RWPE2 (cell line): ENCODE measurements at places on chromosomes 4 and X.

- peak; percentile 67 for DNase-seq
These were observed 7.6 kb upstream of the KLHL2 start for GRCh38 chr4:165199722-165200121.

DNA sequence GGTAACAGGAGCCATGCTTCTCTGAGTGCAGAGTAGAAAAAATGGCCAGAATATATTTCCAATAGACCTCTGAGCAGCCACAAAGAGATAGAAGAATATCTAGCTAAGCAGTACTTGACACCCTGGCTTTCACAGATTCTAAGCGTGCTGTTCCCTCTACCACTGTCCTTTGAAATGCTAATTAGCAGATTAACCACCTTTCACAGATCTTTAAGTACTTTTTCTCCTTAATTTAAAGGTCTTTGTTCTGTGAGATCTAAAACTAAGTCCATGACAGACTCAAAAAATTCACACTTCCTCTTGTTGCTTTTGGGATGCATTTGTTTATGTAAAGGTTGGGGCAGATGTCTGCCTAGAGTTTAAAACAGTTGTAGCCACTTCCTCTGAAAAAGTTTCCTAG is 28.3 kb upstream of the MAGEC2 start:
- no peak for DNase-seq

DNA sequence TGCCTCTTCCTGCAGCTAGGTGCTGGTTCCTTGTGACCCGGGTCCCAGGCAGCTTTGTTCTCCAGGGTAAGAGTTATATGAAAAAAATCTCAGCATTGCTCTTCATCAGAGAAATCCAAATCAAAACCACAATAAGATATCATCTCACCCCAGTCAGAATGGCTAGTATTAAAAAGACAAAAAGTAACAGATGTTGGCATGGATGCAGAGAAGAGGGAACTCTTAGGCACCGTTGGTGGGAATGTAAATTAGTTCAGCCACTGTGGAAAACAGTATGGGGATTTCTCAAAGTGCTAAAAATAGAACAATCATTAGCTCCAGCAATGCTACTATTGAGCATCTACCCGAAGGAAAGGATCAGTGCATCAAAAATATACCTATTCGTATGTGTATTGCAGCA is 61.5 kb downstream of the SORCS2 start:
- no peak for DNase-seq

DNA sequence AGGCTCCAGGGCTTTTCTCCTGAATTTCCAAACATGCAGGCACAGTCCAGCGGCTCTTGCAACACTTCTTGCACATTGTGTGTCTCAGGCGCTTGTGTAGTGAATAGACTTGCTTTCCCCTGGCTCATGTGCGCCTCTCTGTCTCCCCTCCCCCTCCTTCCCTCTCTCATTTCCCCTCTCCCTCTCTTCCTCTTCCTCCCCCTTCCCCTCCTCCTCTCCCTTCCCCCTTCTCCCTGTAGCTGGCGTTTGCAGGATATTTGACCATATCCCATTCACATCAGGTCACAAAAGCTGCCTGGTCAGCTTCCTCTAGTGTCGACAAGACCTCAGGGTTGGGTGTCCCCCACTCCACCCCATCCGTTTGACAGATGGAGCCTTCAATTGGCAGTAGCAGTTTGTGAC is 2.4 kb downstream of the CHST7 start:
- DNase-seq: no peak

DNA sequence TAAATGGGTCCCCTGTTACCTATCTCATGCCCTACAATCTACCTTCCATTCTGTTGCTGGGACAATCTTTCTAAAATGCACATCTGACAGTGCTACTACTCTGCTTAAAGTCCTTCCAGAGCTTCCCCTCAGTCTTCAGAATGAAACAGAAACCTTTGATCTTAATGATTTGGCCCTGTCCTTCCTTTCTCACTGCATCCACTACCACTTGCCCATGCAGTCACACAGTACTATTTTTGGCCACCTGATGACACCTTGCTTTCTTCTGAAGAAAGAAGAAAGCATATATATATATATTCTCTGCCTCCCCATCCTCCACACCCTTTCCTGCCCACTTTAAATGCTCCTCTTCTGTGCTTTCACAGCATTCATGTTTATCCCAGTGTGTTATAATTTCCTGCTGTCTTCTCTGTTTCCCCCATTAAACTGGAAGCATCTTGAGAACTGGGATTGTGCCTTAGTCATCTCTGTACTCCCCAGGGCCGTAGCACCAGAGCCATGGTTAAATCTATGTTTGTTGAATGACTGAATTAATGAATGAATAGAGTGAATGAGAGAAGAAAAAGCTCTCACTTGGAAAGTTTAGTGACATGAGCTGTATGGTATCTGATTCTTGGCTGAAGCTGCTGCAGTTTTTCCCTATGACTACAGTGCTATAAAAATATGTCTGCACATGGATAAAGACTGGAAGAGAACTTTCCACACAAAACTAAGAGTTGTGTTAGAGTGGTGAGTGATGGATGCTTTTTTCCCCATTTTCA is 56.2 kb downstream of the RTL9 start:
- no peak for DNase-seq

DNA sequence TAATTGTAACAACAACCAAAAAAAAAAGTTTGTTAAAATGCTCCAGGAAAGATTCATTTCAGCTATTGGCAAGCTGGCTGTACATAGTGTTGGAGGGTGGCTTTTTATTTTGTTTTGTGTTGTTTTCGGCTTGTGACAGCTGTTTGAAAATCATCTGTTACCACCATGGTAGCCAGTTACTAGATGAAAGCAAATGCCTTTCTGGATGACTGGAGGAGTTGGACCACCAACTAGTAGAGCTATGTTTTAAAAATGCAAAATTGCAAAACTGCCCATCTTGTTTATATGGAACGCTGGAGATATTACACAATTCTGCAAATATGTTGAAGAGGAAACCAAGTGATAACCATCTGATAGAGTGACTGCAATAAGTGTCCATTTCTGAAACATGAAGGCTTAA is 53.2 kb upstream of the TNIP3 start:
- DNase-seq: no peak

- DNase-seq: peak; percentile 55
These were observed 23.1 kb downstream of the FGFR3 start for GRCh38 chr4:1815997-1816860.

DNA sequence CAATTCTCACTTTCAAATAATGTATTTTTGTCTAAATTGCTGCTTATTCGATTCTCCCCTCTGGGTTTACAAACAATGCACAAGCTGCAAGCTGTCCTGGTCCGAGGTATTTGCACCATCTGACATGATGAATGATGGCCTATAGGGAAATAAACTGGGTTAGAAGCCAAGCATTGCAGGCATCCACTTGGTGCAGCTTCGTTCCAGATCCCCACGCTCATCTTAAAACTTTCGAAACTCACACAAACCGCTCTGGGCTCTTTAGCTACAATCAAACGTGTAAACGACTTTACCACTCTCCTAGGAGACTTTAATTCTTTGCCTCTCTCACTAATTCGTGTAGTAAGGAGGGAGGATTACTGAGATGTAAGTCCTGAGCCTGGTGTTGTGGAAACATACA is 19.0 kb downstream of the PHKA2 start:
- DNase-seq: no peak

DNA sequence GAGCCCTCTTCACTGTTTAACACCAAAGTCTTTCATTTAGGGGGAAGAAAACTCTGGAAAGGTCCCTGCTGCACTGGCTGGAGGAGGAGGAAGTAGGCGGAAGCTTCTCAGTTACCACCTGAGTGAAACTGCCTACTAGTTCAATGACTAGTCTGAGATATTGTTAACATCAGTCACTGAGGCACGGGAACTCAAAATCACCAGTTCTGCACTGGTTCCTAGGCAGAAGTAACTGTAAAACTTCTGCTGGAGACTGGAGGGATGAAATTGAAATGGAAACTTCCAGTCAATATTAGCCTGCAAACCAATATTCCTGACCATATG is 178.3 kb downstream of the SNCA start:
- DNase-seq: no peak

DNA sequence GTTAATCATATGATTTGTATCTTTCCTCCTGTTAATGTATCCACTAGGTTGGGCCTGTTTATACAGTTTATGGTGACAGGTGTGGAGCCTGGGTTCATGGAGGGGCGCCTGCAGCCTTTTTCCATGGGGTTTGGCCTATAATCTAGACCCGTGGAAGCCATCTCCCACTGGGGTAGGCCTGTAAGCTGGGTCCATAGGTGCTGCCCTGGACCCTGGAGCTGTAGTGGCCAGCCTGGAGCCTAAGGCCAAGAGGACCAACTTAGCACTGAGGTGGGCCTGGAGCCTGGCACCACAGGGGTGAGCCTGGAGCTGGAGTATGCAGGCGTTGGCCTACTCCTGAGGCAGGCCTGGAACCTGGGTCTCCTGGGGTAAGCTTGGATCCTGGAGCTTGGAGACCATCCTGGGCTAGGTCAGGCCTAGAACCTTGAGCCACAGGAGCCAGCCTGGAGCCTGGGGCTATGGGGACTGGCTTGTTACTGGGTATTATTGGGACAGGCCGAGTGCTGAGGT is 249.4 kb upstream of the HTR2C start:
- no peak for DNase-seq

DNA sequence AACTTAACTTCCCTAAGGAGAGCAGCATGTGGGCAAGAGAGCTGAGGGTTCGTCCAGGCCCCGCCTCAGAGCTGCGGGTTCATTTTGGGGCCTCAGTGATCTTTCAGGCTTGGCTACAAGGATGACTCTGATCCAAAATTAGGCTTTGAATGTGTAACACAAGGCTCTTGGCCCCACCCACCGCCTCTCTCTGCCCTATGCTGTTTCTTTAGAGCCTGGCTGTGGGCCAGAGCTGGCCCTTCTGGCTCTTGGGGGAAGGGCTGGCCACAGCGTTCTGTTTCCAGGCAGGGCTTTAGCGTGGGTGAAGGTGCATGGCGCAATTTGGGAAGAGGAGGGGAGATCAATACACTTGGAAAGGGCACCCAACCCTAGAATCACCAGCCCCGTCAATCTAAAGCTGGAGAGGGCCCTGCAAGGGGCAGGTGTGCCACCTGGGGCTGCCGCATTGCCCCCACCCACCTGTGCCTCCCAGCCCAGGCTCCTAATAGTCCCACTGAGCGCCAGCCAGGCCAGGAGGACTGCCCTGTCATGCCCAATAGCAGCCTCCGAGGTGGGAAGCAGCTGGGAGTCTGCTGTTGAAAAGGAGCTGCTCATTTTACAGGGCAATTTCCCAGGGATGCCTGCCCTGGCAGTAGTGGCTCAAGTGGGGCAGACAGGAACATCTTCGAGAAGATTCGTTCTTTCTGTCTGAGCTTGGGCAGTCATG is 84.5 kb upstream of the MAML3 start:
- DNase-seq: no peak

GRCh38 chr4:147591106-147591505 is 26.1 kb upstream of the TMEM184C start:
- DNase-seq: no peak

DNA sequence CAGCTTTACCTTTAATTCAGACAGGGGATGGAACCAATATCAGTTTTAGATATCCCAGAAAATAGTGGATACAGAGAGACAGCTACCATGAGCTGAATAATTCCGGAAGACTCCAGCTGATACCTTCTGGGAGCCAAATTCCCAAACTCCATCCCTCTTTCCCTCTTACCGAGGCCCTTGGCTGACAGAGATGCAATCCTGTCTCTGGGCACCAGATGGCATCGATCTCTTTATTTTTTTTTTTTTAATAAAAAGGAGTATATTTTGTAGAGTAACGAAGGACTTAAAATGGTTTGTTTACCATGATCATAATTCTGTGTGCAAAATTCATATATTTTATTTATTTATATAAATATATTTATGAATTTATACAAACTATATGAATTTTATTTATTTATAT is 31.0 kb downstream of the RAB40A start:
- DNase-seq: no peak

- no peak for DNase-seq
These were observed 1290.9 kb downstream of the PCDH18 start for GRCh38 chr4:136241221-136241986.

DNA sequence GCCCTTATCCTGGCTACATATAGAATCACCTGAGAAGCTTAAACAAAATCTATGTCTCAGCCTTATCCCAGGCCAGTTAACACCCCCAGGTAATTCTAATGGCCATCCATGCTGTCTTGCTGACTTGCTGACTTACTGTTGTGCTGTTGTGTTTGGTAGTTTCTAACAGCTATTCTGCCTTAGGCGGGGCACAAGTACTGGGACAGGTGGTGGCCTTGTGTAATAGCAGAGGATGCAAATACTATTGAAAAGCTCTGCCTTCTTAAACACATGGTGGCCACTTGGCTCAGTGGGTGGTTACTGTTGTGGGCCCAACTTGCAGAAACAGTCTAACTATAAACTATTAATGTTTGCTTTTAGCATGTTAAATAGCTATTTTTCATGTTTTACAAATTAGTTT is 56.2 kb downstream of the CDS1 start:
- no peak for DNase-seq

DNA sequence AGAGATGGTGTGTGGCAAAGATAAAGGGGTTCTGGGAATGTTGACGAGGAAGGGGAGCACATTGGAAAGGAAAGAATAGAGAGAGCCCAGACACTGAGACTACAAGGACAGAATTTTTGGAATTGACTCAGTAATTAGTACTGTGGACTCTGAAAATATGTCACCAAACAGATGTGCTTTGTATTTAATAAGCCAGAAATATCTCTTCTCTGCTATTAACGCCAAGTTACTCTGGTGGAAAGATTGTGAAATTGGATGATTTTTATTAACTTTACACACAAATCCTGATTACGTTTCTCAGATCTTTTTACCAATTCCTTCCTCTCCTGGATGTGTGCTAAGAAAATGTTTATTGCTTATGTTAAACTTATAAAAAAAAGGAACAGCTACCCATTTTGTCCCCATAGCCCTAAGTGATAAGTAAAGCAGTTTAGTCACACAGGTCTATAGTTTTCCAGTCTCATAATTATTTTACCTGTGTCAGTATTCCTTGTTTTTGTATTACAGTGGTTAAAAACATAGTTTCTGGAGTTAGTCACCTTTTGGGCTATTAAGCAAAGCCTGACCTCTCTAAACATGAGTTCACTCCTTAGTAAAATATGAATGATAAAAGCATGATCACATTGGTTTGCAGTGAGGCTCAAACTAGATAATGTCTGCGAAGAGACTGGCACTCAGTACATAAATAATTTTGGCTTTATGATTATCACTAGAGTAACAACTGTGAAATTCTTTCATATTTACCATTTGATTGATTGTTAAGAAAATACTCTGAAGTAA is 1068.3 kb downstream of the STIM2 start:
- DNase-seq: no peak

- no peak for DNase-seq
These were observed 71.8 kb downstream of the FAM13A start for GRCh38 chr4:88985088-88985773.

DNA sequence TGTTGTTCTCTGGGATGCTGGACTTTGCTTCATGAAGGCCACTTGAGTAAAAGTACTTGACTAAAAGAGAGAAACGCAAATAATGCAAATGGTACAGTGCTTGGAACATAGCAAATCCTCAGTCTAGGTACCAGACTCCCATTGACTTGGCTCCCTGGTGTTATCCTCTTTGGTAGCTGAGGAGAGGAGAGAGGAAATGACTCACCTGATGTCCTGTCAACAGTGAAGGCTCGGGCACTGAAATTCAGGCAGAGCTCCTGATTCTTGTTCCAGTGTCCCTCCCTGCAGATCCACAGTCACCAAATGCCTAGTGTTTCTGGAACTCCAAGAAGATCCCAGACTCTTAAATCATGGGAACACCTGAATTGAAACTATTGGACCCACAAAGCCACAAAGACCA is 22.5 kb upstream of the TCEAL4 start:
- DNase-seq: no peak
